ENCODE measurements at places on chromosomes 4 and X.
A peak's percentile ranks its signal among the peaks of the same experiment; 100 is the strongest.

GRCh38 chrX:1609762-1610161, 5.1 kb upstream of the ASMT start:
- no peak for DNase-seq

DNA sequence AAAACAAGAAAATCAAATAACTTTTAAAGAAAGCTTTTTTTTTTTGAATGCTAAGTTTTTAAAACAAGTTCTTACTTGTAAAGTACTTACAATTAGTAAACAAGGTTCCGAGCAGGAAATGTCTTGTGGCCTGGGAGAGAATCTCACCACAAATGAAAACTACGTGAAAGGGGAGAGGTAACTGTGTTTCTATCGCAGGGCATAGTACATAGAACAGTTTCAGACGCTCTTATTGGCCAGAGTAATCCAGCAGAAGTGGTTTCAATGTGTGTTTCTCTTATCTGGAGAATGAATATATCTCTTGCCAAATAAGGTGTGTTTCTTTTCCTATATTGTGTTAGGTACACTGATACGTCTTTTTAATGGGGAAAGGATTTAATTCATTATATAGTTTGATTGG, at the start of gene PLAC8:
Gene PLAC8, minus strand, starts transcription at position 154 of the 400 bp plus-strand sequence. CDS start 6,808 bp downstream, outside the sequence.
- no peak for DNase-seq

DNA sequence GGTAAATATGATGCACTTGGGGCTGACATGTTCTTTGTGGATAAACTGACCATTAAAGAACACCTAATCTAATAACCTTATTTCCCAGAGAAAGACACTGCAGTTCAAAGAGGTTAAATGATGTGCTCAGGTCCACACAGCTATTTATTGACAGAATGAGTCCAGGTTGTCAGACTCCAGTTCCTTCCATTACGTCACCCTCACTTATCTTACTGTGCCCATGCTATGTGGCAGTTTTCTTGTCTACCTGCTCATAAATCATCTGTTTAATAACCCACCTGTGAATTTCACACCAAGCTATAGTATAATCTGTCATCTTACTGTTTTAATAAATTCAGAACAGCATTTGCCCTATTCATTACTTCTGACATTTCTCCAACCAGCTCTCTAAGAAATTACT, 36.7 kb downstream of the QRFPR start:
- DNase-seq: no peak

DNA sequence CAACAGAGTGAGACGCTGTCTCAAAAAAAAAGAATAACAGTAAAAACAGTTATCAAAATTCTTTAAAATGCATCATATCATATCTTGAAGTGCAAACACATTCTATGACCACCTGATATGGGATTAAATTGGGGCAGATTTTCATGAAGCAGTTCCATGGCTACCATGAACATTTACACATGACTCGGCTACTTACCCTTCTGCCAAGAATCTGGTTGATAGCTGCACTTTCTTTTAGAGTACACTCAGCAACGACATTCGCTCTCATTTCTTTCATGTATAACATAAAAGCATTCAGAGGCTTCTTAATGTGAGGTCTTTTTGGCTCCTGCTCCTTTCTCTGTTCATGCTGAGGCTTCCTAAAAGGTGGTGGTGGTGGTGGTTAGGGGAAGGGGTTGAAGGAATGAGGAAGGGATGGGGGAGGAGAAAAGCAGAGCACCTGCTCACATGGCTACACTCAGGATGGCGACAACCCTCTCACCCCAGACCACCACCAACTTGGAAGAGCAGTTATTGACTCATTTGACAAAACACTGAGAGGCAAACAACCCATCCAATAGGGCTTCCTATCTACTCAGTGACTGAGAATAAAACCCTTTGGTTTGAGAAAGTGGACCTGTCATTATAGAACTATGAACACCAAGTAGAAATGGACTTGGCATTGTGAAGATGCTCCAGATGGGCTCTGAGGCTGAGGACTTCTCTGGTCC, 88.5 kb downstream of the HADH start:
- DNase-seq: no peak

DNA sequence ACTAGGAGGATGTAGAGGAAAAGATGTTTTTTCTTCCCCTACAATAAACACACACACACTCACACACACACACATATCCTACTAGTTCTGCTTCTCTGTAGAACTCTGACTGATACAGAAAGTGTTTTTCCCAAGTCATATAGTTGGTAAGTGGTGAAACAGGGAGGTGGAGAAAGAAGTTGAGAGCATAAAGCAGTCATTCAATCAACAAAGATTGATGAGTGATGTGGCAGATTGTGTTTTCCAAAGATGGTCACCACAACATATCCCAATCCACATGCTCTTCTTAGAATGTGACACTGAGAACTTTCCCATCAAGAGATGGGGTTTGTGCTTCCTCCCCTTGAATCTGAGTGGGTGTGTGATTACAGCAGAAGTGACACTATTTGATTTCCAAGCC, 123.4 kb upstream of the ATP6AP2 start:
- DNase-seq: no peak

DNA sequence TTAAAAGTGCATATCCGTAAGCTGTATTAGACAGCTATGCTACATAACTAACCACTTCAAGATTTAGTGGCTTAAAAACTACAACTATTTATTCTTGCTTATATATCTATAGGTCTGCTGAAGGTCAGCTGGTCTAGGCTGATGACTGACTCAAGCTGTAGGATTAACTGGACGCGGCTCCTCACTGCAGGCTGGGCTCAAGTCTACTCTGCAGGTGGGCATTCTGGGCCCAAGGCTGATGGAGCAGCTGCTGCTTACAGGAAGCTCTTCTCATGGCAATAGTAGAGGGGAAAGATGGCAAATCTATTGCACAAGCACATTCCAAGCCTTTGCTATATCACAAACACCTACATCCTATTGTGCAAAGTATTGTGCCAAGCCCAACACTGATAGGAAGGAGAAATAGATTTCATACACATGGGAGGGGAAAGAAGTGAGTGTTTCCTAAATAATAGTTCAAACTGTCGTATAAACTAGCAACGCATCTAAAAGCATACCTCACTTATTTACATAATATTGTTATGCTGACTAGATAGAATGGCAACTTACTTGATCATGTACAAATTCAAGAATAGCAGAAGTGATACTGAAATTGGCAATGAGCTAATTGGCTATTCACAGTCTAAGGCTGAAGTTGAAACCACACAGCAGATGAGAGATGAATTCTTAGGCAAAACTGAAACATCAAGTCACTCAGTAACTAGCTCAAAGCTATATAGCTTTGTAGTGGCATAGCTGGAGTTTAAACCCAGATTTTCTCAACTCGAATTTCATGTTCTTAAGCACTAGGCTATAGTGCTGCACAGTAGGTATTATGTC, 263.8 kb downstream of the NKX6-1 start:
- DNase-seq: no peak

DNA sequence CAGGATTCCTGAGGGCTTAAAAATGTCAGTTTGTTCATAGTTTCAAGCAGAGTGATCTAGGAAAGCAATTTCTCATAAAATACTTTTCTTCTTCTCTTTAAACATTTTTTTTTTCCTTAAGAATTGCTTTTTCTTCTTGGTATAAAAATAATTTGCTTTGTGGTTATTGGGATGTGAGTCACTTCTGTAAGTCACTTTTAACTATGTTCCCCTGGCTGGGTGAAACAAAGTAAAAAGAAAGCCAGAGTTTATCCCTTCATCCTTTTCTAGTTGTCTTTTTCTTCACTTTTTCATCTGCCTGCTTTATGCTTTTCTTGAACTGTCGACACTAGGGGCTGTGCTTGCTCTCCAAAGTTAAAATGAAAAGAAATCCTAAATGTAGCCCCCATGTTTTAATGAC, 33.5 kb downstream of the ARSJ start:
- DNase-seq: no peak

GRCh38 chrX:8987672-8988250, 46.2 kb downstream of the FAM9B start:
- DNase-seq: no peak

GRCh38 chrX:53288189-53288588, 6.8 kb upstream of the IQSEC2 start:
- DNase-seq: no peak

GRCh38 chr4:115780268-115780667, 666.8 kb upstream of the NDST4 start:
- DNase-seq: no peak

- DNase-seq: no peak
Observed at GRCh38 chrX:68490644-68491043, 8.2 kb upstream of the YIPF6 start.

GRCh38 chr4:183249854-183250253, 70.2 kb downstream of the CLDN22 start:
- peak; percentile 30 for DNase-seq

- DNase-seq: no peak
Observed at GRCh38 chrX:31268359-31268758, 196.5 kb upstream of the FTHL17 start.

DNA sequence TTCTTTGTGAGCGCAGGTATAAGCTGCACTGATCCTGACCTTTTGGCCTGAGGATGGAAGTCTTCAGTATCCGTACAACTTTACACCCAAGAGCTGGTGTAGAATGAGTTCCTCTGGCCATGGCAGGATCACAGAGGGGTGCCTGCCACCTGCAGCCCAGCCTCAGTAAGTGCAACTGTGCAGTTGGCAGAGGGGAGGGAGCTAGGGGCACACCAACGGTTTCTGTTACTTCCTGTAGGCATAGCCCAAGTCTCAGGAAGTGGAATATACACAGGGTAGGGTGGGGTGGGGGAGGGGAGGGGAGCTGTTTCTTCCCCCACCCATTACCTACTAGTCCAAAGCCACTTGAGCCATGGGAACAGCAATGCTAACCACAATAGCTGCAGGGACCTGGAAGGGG, 85.4 kb upstream of the GBA3 start:
- peak; percentile 18 for DNase-seq

DNA sequence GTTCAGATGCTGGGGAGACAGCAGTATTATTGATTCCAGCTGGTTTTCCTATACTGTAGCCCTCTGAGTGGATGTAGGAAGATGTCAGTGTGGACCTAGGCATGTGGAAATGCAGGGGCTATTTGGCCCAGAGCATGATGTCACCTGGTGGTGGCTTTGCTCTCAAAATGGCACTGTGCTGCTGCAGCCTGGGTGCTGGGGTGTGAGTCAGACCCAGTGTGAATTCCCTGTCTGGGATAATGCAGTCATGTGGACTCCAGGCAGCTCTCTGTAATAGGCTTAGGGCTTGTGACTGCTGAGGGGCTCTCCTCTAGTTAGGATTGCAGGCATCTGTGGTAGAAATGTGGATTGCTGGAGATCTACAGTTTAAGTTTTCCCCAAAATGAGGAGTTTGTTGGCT, 70.7 kb downstream of the DCAF8L2 start:
- no peak for DNase-seq

- DNase-seq: no peak
Observed at GRCh38 chr4:105215609-105216313, 69.1 kb downstream of the TET2 start.

DNA sequence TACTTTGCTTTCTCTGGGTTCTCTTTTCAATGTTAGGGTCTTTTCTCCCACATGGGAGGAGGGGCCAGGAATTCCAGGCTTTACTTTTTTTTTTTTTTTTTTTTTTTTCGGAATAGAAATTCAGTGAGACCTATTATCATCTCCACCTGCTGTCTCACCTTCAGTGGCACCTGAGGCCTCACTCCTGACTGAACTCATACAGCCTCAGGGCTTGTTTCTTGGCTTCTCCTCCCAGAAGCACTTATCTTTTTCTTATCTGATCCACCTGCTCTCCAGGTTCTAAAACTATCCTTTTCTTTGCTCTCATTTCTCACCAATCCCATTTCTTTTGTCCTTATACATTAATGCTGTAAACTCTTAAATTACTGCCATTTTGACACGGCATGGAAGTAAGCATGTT, 117.3 kb upstream of the PPP3CA start:
- no peak for DNase-seq

DNA sequence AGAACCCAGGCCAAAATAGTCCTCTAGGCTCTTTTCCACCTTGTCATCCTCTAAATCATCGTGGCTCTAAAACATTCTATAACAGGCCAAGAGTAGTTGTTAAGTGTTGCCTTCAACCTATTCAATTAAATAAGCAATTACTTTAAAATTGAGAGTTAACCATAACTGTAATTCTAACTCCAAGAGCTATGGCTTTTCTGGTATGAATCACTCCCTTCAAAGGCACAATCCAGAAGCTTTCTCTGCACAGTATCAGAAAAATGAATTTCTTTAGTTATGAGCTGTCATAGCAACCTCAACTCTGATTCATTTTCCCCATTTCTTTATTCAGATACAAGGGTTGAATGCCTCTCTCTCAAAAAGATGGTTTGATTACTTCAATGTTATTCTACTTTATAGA, 21.7 kb downstream of the INPP4B start:
- no peak for DNase-seq

DNA sequence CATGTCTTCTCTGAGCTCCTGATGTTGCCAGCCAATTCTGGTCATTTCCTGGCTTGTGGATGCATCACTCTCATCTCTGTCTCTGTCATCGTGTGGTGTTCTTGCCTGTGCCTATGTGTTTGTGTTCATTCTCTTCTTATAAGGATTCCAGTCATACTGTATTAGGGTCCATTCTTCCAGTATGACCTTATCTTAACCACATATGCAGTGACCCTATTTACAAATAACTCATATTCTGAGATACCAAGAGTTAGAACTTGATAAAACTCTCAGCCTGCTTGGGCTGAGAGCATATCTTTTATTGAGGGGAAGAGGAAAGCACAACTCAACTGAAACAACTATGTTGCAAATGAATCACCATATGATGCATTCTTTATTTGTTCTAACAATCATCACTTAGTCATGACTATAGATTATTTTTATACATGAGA, 189.0 kb upstream of the ANXA10 start:
- no peak for DNase-seq

DNA sequence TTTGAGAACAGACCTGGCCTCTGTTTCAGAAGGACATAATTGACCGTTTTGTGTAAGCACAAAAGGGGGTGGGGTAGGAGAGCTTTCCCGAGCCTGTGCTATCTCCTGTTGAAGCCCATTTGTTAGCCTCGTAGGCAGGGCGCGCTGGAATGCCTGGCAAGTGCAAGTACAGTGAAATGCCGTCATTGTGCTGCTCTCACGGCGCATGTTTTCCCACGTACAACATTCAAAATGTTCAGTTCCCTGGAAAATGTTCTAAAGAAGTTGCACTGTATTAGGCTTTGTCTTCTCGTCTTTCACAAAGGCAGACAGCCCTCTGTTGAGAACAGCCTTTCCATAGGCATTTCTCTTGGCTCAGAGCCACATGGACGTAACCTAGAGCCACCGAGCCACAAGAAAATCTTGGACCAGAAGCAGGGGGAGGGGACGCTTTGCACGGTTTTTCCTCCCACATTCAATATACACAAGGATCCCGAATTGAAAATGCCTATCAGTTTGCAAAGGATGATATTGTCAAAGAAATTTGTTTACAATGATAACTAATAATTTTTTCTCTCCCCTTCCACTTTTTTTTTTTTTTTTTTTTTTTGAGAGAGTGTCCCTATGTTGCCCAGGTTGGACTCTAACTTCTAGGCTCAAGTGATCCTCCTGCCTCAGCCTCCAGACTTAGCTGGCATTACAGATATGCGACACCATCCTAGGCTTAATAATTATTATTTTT, 54.6 kb upstream of the RAPGEF2 start:
- DNase-seq: peak; percentile 89

- DNase-seq: no peak
Observed at GRCh38 chrX:36581030-36581429, 427.1 kb upstream of the FAM47C start.

- no peak for DNase-seq
Observed at GRCh38 chr4:75678965-75679364, 5.8 kb upstream of the G3BP2 start.

- no peak for DNase-seq
Observed at GRCh38 chr4:13322681-13323101, 161.4 kb downstream of the RAB28 start.
